NCI-H748 treated with DMSO at 0.1 percent for 48 hours (cell line): ENCODE measurements at places on chromosomes 7 and 10.
A peak's percentile ranks its signal among the peaks of the same experiment; 100 is the strongest.

GRCh38 chr10:91901784-91902677 lies 7.3 kb downstream of the FGFBP3 start:
- DNase-seq: no peak

DNA sequence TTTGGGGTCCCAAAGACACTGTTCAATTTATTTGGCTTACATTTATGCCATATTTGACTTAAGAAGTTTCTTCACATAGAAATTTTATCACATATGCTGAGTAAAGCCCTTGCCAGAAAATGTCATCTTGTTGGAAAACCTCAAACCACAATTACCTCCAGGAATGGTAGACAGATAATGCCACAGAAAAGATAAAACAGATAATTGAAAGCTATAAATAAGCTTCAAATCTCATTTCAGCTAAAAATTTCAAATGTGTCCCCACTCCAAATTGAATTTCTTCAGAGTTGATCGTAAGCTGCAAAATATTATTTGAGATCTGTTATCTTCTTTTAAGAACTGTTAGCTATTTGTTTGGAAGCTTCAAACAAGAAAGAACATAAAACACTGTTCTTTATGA lies 176.4 kb upstream of the PTN start:
- DNase-seq: no peak

DNA sequence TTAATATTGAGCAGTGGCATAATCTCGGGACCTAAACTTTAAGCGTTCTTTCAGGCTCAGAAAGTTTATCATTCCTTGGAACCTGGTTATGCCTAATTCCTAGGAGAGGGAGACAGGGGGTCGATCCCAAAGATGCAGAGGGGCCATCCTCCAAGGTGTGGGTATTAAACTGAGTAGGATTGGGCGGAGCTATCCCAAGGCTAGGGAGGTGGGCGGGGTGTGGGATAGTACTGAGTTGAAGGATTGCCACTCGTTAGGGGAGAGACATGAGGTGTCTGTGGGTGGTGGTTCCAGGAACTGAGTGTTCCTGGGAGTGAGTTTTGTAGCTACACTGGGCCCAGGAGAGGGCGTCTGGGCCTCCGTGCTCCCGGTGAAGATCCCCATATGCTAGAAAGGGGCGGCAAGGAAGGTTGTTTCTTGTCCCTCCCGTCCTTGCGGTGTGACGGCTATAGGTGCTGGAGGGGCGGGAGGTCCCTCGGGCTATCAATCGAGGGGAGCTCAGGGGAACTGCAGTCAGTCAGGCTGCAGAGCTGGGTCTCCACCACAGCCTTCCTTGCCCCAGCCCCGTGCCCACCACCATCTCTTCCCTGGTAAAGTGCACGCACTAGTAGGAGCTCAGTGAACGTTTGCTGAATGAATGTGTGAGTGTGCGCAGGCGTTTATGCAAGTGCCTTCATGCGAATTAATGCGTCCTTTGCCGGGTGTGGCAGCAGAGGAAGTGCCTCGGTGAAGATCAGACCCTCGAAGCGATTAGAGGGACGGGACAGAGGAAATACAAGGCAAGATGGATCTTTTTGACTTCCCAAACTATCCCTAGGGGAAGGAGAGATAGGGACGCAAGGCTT lies 3.0 kb upstream of the HMX2 start:
- DNase-seq: no peak

GRCh38 chr7:111004310-111004901 lies 86.5 kb upstream of the LRRN3 start:
- no peak for DNase-seq

GRCh38 chr7:55006499-55006898 lies 12.3 kb upstream of the EGFR start:
- no peak for DNase-seq

- DNase-seq: no peak
These were observed 2.0 kb upstream of the TM9SF3 start for GRCh38 chr10:96588616-96589419.

GRCh38 chr7:42834676-42835075 lies 77.2 kb downstream of the C7orf25 start:
- no peak for DNase-seq

DNA sequence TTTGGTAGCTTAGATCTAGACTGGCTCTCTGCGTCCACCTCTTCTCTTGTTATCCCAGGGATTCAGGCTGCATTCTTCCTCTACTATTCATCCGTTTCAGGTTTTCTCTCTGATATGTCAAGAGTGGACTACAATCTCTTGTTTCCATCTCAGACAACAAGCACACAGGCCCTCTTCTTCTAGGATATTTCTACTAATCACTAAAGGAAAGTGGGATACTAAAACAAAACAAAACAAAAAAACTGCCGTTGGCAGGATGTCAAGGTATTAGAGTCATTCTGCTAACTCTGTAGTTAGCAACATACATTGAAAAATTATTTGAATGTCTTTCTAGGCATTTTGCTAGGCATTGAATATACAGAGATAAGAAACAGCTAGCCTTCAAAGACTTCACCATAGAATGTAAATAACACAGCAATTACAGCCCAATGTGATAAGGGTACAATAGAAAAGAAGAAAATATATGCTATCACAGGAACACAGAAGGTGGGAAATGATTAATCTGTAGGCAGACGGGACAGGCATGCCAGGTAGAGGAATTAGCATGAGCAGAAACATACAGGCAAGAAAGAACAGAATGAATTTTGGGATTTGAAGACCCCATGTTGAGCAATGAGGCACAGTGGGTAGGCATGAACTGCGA lies 210.5 kb downstream of the CSTF2T start:
- DNase-seq: no peak

DNA sequence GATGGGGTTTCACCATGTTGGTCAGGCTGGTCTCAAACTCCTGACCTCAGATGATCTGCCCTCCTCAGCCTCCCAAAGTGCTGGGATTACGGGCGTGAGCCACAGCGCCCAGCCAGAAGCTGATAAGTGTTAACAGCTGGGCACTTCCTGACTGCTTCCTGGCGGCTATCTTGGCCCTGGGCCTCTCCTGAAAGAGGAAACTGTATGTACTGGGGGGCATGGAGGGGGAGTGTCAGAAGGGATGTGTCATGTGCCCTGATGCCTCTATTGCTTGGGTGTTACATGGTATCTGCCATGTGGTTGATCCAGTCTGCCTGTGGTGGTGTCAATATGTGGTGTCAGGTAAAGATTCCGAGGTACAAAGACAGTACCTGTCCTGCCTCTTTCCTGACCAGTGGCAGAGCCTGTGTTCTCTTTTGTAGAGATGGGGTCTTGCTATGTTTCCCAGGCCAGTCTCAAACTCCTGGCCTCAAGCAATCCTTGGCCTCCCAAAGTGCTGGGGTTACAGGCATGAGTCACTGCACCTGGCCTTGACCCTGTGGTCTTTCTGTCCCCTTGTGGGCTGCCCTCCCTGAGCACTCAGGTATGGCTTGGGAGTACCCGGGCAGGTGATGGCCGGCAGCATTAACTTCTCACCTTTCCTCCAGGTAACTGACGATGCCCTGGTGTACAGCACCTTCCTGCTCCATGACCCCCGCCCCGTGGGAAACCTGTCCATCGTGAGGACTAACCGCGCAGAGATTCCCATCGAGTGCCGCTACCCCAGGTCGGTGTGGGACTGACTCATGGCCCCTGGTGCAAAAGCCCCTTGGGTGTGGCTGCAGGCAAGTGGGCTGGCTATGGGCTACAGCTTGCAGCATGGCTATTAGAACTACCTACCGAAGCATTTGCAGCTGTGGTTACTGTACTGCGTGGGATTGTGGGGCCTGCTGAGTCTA lies 4.4 kb downstream of the ZP3 start:
- DNase-seq: no peak

DNA sequence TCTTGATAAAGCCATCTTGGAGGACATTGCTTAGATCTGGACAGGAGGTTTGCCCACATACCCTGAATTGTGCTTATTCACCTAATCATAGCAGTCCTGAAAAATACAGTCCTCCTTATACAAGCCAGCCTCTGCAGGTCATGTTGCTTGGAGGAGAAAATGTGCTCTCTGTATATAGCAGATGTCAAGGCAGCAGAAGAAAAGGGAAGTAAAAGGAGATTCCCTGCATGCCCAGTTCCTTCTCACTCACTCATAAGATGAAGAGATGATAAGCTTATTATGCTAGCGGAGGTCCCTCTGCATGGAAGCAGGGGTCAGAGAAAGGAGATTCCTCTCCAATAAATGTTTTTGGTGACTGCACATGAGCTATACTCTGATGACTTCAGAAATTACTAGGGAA lies 458.8 kb upstream of the ZMIZ1 start:
- DNase-seq: no peak

- no peak for DNase-seq
These were observed 270.7 kb downstream of the ABCA13 start for GRCh38 chr7:48441848-48442492.

DNA sequence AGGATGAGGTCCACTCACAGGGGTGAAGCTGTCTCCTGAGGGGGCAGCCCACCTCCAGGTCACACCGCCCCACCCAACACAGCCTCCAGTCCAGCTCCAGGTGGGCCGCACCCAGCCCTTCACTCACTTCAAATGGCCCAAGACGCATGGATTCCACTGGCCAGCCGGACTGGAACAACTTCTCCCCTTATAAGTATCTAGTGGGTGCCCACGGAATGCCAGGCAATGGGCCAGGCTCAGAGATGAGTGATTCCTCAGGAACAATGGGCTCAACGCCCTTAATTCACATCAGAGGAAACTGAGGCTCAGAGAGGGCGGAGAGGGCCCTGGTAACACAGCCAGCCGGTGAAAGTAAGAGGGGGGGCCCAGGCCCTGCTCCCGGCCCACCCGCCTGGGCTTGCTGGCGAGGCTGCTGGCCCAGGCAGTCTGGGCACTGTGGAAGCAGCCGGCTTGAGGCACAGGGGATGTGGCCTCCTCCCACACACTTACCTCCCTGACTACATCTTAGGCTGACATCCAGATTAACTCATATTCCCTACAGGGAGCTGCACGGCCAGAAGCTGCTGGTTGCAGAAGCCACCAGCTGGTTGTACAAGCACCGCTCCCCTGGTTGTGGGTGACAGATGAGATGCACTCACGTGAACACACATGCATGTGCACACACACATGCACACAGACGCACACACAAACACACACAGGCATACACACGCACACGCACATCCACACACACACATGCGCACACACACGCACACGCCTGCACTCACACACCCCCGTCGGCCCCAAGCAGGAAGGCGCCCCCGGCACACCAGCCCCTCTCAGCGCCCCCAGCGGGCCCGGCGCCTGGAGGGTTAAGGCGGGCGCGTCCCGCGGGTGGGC lies 1.0 kb upstream of the FAM20C start:
- DNase-seq: no peak

DNA sequence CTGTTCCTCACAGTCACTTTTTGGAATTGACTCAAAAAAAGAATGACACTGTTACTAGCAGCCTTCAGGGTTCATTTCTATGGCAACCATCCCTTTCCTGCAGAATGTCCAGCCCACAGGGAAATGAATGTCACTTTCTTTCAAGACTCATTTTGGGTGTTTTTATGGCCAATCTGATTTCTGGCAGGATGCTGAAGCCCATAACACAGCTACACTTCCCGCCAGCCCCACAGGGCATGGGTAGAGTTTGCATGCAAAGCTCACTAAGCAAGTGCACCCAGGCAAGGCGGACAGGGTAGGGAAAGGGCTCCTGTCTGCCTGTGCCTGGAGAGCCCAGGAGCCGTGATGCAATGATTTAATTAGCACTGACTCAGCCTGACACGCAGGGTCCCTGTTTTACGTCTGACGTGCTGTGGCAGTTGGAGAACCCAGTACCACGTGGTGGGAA lies 26.1 kb upstream of the GPAM start:
- no peak for DNase-seq

DNA sequence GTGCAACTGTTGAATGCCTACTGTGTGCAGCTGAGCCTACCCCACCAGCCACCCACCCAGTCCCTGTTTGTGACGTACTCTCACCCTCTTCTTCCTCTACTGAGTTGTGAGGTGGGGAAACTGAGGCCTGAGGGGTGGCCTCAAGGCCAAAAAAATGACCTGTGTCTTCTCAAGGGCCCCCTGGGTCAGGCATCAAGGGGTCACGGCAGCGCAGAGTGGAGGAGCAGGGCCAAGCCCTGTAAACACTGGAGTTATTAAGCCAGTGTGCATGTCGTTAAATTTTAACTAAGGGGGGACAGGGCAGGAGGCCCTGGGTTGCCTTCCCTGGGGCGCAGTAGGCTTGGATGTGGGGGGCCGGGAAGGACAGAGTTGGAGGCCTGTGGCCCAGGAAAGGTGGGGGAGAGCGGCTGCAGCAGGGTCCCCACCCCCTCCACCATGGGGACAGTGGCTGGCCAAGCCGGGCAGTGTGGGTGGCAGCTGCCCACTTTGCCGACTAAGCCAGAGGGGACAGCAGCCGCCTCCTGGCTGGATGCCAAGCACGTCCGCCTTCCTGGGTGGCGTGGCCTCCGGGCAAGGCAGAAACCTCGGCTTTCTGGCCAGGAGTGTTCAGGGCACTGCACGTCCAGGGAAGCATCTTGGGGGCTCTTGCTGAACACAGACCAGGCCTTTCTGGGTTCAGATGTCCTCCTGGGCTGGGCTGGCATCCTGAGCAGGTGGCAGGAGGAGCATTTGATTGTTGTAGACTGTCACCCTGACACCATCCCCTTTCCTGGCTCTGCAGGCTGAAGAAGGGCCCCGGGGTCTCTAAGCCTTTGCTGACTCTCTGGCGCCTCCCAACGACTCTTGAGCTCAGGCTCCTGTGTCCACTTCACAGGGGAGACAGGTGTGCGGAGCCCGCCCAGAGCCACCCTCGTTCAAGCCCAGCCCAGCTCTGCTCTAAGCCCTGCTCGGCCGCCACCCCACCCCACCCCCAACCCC lies 1.9 kb downstream of the SLC29A4 start:
- peak; percentile 76 for DNase-seq

- DNase-seq: no peak
These were observed 73.4 kb downstream of the AHR start for GRCh38 chr7:17371671-17372524.

DNA sequence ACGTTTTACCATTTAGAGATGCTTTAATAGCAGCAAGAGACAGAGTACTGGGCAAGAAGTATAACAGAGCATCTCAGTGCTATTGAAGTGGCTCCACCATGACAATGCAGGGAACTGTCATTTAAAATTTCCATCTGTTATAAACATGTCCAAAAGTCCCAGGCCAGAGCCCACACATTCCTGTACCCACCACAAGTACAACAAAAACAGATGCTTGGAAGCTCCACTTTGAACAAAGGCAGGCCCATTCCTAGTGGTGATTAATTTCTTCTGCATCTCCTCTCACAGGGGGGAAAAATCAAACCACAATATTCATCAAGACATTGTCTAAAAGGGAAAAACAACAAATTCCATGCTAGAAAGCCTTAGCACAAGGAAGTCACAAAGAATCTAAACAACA lies 627.9 kb downstream of the PARD3 start:
- DNase-seq: no peak

GRCh38 chr10:71289421-71290130 lies 29.5 kb upstream of the SLC29A3 start:
- DNase-seq: no peak

GRCh38 chr10:87093632-87094372 lies 841 bp downstream of the GLUD1 start:
- DNase-seq: no peak

GRCh38 chr10:77724820-77725219 lies 87.2 kb upstream of the KCNMA1 start:
- DNase-seq: no peak
